T-helper 2 cell (primary cell): ENCODE measurements at places on chromosomes 5 and 9.

- DNase-seq: no peak
Observed at GRCh38 chr5:69525490-69525889, 32.9 kb downstream of the OCLN start.

- no peak for DNase-seq
Observed at GRCh38 chr9:114069476-114070187, 8.5 kb downstream of the AMBP start.

- no peak for DNase-seq
Observed at GRCh38 chr5:150658121-150658520, 2.9 kb upstream of the MYOZ3 start.

- no peak for DNase-seq
Observed at GRCh38 chr9:97276310-97276852, 31.1 kb upstream of the CCDC180 start.

DNA sequence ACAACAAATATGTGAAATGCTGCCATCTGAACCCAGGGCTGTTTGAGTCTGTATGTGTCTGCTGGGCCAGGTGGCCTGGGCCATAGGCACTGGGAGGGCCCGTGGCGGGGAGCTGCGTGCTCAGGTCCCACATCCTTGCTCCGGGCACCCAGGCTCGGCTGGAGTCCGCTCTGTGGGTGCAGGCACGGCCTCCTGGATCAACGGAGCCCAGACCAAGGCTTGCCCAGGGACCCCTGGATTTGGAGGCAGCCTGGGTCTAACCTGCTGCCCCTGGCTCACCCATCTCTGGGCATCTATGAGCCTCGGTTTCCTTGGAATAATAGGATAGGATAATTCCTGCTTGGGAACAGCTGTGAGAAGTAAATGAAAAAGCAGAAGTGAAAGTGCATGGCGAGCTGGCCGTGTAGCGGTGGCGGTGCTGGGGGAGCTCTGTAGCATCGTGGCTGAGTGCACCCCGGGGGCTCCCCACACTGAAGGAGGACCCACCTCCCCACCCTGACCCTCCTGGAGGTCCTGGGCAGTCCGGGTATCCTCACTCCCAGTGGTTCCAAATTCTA lies 1.2 kb downstream of the CDHR2 start:
- no peak for DNase-seq

GRCh38 chr9:128371630-128372117 lies 500 bp downstream of the URM1 start:
- DNase-seq: no peak

- DNase-seq: no peak
Observed at GRCh38 chr9:26260238-26260637, 582.0 kb upstream of the TUSC1 start.

GRCh38 chr5:38112938-38113337 lies 145.4 kb upstream of the EGFLAM start:
- no peak for DNase-seq

- no peak for DNase-seq
Observed at GRCh38 chr5:53011233-53011632, 22.1 kb downstream of the ITGA2 start.

DNA sequence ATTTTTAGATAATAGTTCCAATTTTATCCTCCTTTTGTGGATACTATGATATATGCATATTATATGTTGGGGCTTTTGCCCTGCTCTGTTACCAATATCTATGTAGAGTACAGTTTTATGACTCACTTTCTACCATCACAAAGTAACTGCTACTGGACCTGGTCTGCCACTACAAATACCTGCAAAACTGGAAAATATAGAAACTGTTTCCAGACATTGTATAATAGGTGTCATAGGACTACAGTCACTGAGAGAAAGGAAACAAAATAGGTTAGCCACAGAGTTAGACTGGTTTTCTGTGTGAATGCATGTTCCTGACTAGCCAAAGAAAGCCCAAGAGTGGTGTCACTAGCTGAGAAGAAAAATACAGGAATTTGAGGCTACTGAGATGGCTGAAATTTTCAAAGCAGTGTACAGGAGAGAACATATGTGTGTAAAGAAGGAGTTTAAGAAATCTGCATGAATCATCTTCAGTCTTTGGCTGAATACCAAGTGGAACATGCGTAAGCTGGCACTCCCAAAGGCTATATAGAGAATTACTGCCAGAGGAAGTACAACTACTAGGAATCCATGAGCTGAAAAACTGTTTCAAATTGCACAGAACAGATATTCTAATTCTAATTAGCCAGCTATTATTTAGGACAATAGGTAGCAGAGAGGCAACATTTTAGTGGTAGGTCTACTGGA lies 29.0 kb upstream of the FAM174A start:
- DNase-seq: no peak
